A549 treated with RU486 at 1 μM for 4 hours (cell line): ENCODE measurements at places on chromosomes 16 and 17. TPM values are rescaled to one million over a fixed set of nuclear protein-coding genes. Genes with fewer than 3 reads are reported as not detected.

The SCNN1B gene
- total RNA-seq: 0.05 to 0.26 TPM (median 0.18 TPM) in 4 of 5 replicates, not detected in the other

The ATP2C2 gene
- total RNA-seq: 0.08 to 0.17 TPM (median 0.09 TPM) in 3 of 5 replicates, not detected in the others

The KRT16 gene
- 0.27 to 1.1 TPM (median 0.66 TPM) in 5 replicates for total RNA-seq

The PRDM7 gene
- 0.03 TPM in 1 of 5 replicates, not detected in the others for total RNA-seq

The MEAK7 gene
- 46.2 to 59.6 TPM (median 53.0 TPM) in 5 replicates for total RNA-seq

The GAS2L2 gene
- 0.06 to 0.08 TPM (median 0.06 TPM) in 4 of 5 replicates, not detected in the other for total RNA-seq

The CD300LB gene
- 0.05 to 0.13 TPM (median 0.07 TPM) in 3 of 5 replicates, not detected in the others for total RNA-seq

The C16orf95 gene
- 4.7 to 8.3 TPM (median 7.2 TPM) in 5 replicates for total RNA-seq

The HSD17B2 gene
- total RNA-seq: 0.16 TPM in 1 of 5 replicates, not detected in the others

The NPIPA2 gene
- 0.97 to 2.0 TPM (median 1.4 TPM) in 5 replicates for total RNA-seq

The ZNF785 gene
- not detected in 5 replicates for total RNA-seq

The UTS2R gene
- total RNA-seq: not detected in 5 replicates

The PLEKHH3 gene
- 12.2 to 19.5 TPM (median 17.5 TPM) in 5 replicates for total RNA-seq

The CCL7 gene
- total RNA-seq: 0.24 to 0.69 TPM (median 0.26 TPM) in 5 replicates

The GRIN2A gene
- total RNA-seq: not detected in 5 replicates

The HES7 gene
- 0.40 to 3.1 TPM (median 2.0 TPM) in 5 replicates for total RNA-seq

The DRC7 gene
- total RNA-seq: 0.10 TPM in 1 of 5 replicates, not detected in the others

The MT1E gene
- 0.95 TPM in 1 of 5 replicates, not detected in the others for total RNA-seq

The RPH3AL gene
- total RNA-seq: 19.2 to 28.6 TPM (median 23.1 TPM) in 5 replicates

The CD300E gene
- not detected in 5 replicates for total RNA-seq

The SLC6A2 gene
- total RNA-seq: 0.06 to 0.10 TPM in 2 of 5 replicates, not detected in the others

The KIF18B gene
- total RNA-seq: 27.9 to 41.2 TPM (median 36.3 TPM) in 5 replicates

The HOXB1 gene
- total RNA-seq: not detected in 5 replicates

The DNAAF1 gene
- total RNA-seq: 0.17 to 0.50 TPM (median 0.35 TPM) in 5 replicates

The ZNF830 gene
- 13.1 to 18.7 TPM (median 14.6 TPM) in 5 replicates for total RNA-seq

The SLC12A3 gene
- not detected in 5 replicates for total RNA-seq

The SLC5A11 gene
- total RNA-seq: 0.40 to 0.58 TPM (median 0.48 TPM) in 5 replicates

The CA5A gene
- not detected in 5 replicates for total RNA-seq

The RPRML gene
- 0.48 to 0.84 TPM (median 0.67 TPM) in 5 replicates for total RNA-seq

The PDPR gene
- 12.2 to 15.7 TPM (median 15.1 TPM) in 5 replicates for total RNA-seq

The PRR11 gene
- total RNA-seq: 40.1 to 61.8 TPM (median 55.4 TPM) in 5 replicates

The CLEC18B gene
- total RNA-seq: 0.09 to 0.31 TPM (median 0.11 TPM) in 5 replicates

The CCL4L2 gene
- not detected in 5 replicates for total RNA-seq

The ACE gene
- 0.37 to 0.92 TPM (median 0.59 TPM) in 5 replicates for total RNA-seq

The TBC1D3E gene
- total RNA-seq: not detected in 5 replicates

The PPY gene
- 0.28 TPM in 1 of 5 replicates, not detected in the others for total RNA-seq

The KRTAP4-6 gene
- not detected in 5 replicates for total RNA-seq

The RUNDC3A gene
- total RNA-seq: 0.29 to 0.59 TPM (median 0.53 TPM) in 5 replicates
